Breast epithelium (tissue), 4 donors: ENCODE measurements at places on chromosomes 7 and 10. TPM values are rescaled to one million over a fixed set of nuclear protein-coding genes. Genes with fewer than 3 reads are reported as not detected.

HOXA7 gene
- 6.2 TPM for total RNA-seq

CUX1 gene
- total RNA-seq = 35.1 TPM

COBL gene
- total RNA-seq = 16.1 TPM

GRCh38 chr10:63133821-63134557, 861 bp downstream of the NRBF2 start:
- no peaks in the 10 kb centered on the region for H3K27me3 ChIP-seq
- peak overlapping the region; percentile 96 for H3K4me3 ChIP-seq
- H3K4me1 ChIP-seq = peaks cover 7% of the 10 kb centered on the region
- no peaks in the 10 kb centered on the region for H3K36me3 ChIP-seq

GRCh38 chr10:110491346-110491745, 6.4 kb upstream of the DUSP5 start:
- peak overlapping the region; percentile 2 for H3K27ac ChIP-seq
- no peak for DNase-seq
- H3K36me3 ChIP-seq = no peaks in the 10 kb centered on the region
